ENCODE measurements at places on chromosomes 12 and 14.

DNA sequence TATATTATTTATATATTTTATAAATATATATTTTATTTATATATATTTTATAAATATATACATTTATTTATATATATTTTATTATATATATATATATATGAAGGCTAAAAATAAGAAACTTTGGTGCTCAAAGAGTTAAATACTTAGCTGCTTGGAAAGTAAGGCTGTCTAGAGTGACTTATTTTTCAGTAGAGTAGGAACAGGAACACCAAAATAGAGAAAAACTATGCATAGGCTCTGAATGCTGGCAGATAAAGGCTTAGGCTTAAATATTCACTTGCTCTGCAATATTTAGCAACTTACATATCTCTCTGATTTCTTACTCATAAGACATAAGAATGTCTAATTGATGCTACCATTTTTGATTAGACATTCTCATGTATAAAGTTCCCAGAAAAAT lies 991.2 kb downstream of the VRK1 start:
- no peak for DNase-seq

- no peak for DNase-seq
Measured at GRCh38 chr12:80100591-80100990, 1.3 kb downstream of the OTOGL start.

- no peak for DNase-seq
Measured at GRCh38 chr14:23481362-23481970, 12.0 kb downstream of the NGDN start.

DNA sequence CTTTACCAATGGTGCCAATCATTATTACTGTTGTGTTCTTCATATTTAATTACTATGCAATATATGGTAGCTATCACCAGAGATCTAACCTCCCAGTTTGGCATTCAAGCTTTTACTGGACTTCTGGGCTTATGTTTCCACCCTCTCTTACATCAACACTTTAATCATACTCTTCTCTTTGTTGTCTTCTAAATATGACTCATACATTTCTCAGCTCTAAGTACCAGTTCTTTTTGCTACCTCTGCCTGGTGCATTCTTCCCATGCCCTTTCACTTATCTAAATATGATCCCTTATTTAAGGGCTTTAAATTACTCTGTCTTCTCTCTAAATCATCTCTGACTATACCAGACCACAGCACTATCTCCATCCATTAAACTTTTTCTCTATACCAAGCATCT lies 246.1 kb upstream of the CCDC196 start:
- no peak for DNase-seq

GRCh38 chr14:39434401-39434800 lies 2.2 kb upstream of the FBXO33 start:
- DNase-seq: no peak

- no peak for DNase-seq
Measured at GRCh38 chr12:9897535-9897934, 16.2 kb downstream of the KLRF2 start.

- no peak for DNase-seq
Measured at GRCh38 chr14:99468836-99469592, 11.6 kb downstream of the SETD3 start.

GRCh38 chr12:43858096-43858495 lies 22.2 kb downstream of the TMEM117 start:
- DNase-seq: no peak

DNA sequence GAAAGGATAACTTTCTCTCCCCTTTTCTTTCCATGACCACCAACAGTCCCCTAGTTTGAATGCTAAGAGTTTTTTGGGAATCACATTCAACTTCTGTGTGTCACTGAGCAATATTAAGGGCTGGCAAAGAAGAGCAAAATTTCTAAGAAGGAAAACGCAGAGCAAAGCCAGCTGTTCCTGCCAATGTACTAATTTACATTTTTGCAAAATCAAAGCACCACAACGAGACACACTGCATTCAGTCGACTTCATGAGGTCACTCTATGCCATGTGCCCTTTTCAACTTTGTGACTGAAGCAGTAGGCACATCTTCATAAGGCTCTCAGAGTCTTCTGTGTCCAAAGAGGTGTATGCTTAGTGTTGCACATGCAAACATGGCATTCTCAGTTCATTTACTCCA lies 66.4 kb downstream of the PTPRR start:
- no peak for DNase-seq

- no peak for DNase-seq
Measured at GRCh38 chr12:83128540-83128939, 441.8 kb downstream of the TMTC2 start.

DNA sequence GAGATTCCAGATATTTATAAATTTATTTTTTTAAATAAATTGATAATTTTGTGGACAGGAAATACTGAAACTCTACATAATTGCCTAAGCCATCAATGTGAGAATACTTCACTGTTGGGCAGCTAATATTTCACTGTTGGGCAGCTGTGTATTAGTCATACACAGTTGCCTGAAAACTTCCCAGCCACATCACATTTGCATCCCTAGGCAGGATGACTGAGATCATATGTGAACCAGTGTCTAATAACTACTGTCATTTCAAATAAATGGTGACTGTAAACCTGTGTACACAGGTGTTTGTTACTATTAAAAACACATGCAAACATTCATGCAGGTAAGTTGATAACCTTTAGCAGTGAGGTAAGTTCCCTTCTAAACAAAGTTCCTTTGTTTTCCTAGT lies 43.9 kb downstream of the TMTC3 start:
- DNase-seq: no peak

DNA sequence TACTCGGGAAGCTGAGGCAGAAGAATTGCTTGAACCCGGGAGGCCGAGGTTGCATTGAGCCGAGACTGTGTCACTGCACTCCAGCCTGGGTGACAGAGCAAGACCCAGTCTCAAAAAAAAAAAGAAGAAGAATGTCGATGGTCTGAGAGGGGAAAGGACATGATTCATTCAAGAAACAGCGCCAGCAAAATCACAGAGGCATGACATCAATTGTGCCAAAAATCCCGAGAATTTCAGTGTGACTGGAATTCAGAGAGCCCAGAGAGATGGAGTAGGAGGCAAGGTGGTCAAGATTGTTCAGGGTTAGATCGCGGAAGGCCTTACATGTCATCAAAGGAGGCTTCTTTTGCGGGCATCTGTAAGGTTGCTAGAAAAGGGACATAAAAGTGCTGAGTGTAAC lies 483.3 kb downstream of the VRK1 start:
- DNase-seq: no peak

GRCh38 chr12:111411185-111411764 lies 5.6 kb downstream of the SH2B3 start:
- DNase-seq: no peak

DNA sequence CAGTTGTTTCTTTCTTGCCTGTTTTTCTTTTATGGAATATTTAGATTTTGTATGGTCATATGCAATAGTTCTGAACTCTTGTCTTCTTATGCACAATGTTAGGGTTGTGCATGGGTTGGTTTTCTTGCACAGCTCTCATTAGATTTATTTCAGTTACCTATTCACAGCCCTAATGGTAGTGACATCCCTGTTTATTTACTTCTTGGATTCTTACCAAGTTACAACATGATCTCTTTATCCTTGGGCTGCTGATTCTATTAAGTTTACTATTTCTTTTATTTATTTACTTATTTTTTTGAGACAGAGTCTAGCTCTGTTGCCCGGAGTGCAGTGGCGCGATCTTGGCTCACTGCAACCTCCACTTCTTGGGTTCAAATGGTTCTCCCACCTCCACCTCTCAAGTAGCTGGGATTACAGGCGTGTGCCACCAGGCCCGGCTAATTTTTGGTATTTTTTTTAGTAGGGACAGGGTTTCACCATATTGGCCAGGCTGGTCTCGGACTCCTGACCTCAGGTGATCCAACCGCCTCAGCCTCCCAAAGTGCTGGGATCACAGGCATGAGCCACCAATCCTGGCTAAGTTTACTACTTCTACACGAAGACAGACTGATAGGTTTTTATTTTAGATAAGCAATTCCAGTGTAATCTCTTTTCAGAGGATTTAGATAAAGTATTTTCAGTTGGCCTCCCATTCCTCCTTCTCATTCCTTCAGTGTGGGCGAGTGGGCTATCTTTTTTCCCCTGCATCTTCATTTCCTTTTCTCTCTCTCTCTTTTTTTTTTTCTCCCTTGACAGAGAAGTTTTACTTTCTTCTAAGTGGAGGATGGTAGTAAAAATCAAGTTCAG lies 395.1 kb upstream of the RGS6 start:
- DNase-seq: no peak

DNA sequence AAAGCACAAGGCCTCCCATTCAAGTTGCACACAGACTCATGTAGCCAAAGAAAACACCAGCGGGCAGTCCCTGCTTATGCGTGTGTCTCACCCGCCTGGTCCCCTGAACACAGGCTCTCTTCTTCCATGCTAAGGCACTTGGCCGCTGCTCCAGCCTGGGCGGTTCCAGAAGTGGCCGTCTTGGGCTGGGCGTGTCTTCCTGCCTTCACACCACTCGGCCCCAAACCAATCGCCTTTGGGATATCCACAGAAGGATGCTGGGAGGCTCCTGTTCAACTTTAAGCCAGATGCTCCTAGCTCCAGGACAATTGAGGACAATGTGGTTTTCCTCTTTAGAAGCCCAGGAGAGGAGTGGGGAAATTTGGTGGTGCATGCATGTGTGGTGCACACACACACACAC lies 2.2 kb downstream of the SCARB1 start:
- DNase-seq: no peak

GRCh38 chr12:109753054-109753401 lies 39.4 kb downstream of the FAM222A start:
- no peak for DNase-seq

GRCh38 chr14:56004786-56005185 lies 113.4 kb upstream of the PELI2 start:
- DNase-seq: no peak

DNA sequence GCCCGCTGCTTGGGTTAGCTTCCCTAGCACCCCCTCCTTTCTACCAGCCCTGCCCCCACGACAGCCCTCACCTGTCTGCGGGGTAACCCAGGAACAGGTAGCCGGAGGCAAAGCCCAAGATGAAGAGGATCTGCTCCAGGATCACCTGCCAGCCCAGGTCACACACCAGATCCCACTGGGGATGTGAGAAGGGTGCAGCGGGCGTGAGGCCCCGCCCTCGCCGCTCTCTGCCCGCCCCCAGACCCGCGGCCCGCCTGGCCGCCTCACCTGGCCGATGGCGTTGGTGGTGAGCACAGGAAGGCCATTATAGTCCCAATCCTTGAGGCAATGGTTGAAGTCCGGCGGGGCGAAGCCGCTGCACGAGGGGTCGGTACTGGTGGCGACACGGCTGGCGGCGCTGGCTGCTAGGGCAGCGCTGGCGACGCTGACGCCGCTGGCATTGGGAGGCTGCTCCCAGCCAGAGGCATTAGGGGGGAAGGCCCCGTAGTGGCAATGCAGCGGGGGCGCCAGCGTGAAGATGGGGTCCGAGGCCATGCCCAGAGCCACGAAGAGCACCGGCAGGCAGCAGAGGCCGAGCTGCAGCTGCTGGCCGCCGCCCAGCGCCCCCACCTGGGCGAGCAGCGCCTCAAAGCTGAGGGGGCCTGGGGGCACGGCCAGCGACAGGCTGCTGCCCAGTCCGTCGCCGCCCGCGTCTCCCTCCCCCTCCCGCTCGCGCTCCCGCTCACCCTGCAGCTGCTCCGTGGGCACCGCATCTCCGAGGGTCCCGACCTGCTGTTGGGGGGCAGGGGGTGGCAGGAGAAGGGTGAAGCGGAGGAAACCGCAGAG lies 794 bp downstream of the SLC22A17 start:
- DNase-seq: no peak

- no peak for DNase-seq
Measured at GRCh38 chr12:96578526-96579125, 89.2 kb downstream of the CFAP54 start.

- DNase-seq: no peak
Measured at GRCh38 chr14:77062261-77062660, 33.8 kb upstream of the IRF2BPL start.

DNA sequence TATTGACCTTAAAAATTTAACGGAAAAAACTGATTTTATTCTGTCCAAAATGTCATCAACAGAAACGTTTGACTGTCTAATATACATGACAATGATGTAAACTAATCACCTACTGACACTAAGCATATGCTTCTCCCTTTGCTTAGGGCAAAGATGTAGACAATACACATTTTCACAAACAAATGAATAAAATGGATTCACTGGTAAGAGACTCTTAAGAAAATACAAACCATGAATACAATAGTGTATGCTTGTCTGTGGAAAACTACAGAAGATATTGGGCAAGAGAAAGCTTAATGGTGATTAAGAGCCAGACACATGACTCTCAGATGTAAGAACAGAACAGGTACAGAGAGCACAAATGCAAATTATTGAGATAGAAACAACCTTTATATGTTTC lies 1248.7 kb downstream of the FSCB start:
- no peak for DNase-seq

- DNase-seq: no peak
Measured at GRCh38 chr14:56501909-56502530, 77.6 kb upstream of the TMEM260 start.

- no peak for DNase-seq
Measured at GRCh38 chr12:66393890-66394289, 91.6 kb downstream of the HELB start.

GRCh38 chr12:10052193-10052913 lies 21.9 kb downstream of the CLEC9A start:
- no peak for DNase-seq

DNA sequence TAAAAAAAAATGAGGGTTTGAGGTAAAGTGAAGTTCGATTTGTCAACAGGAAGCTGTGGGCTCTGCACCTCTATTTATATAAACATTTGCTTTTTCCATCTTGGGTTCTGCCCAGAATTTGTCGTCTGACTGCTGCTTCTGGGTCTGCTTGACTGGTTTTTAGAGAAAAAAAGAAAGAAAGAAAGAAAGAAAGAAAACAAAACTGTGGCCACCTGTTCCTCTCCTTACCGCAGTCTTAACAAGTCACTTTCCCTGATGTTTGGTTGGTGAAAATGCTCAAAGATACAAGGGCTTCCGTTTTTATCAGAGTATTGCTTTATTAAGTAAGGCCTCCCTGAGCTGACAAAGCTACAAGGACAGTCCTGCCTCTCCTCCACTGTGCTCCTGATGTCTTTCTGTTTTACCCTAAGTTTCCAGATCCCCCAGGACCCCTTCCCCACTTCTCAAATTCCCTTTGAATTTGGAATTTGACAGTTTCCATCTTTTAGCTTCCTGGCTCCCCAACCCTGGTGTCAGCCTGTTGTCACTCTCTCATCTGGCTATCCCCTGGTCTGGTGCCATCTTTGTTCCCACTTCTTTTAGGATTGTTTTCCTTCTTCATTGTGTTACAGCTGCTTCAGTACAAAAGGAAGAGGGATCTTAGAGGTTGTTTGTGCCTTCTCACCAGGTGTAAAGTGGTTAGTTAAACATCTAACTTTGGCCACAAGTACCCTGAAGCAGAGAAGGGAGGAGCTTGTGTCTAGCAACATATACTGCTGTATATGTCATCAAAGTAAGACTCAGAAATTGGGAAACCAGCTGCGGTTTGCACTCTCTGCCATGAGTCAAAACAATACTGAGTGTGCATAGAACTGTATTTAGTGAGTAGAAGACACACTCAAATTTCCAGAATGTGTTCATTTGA lies 18.0 kb downstream of the MFAP5 start:
- peak; percentile 11 for DNase-seq

DNA sequence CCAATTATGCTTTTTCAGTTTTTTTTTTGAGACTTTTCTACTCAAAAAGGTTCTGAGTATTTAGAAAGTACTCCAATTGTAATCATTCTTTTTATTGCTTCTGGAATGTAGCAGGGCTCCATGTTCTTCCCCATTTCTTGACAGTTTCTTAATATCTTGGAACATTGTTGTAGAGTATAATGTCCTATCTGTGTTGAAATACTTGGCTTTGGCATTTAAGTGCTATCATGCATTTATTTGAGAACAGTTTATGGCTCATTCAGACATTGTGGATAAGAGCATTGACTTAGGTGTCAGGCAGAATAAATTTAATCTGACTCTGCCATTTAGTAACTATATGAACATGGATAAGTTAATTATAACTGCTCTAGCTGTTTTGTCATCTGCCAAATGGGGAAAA lies 28.3 kb downstream of the ADIPOR2 start:
- DNase-seq: no peak
